Breast epithelium (tissue), 4 donors: ENCODE measurements at places on chromosomes 6 and 20. TPM values are rescaled to one million over a fixed set of nuclear protein-coding genes. Genes with fewer than 3 reads are reported as not detected.

GRCh38 chr6:34539181-34539580 is 16.9 kb downstream of the SPDEF start:
- no peaks in the 10 kb centered on the region for H3K36me3 ChIP-seq
- H3K4me1 ChIP-seq, result no peaks in the 10 kb centered on the region
- H3K27me3 ChIP-seq, result no peaks in the 10 kb centered on the region
- no peak overlapping the region for H3K4me3 ChIP-seq

DNA sequence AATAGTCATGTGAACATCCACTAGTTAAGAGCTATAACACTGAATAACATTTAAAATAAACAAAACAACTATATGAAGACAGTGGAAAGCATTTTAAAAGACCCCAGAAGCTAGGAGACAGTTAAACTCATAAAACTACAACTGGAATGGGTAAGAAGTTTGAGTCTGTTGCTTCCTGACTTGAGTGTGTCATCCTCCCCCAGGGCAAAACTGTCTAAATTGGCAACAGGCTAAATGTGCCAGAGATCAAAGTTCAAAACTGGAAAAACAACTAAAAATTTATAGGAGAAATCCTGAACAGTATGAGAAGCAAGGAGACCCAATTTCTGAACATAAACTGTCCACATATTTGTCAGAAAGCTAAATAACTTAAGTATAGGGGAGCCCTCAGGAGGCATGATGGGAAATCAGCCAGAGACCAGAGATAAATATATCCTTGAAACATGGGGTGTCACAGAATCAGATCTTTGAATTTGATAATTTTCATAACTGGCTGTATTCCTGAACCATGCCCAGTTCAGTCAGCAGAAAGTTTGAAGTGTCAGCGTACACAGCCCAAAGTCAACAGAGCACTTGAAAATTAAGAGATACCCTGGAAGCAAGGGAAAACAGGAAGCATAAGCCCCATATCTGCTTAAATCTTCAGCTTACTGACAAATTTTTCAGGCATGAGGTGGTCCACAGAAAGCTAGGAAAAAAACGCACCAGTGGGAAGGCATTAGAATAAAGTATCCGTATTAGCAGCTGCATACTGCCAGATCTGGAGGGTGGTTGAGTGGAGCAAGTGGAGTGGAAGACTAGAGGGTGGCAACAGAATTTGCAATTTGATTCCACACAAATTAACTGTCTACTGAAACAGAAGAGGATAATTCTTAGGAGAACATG is 516.1 kb upstream of the MAN1A1 start:
- no peak overlapping the region for H3K27ac ChIP-seq
- H3K4me1 ChIP-seq, result no peaks in the 10 kb centered on the region
- no peak overlapping the region for H3K4me3 ChIP-seq
- H3K36me3 ChIP-seq, result no peaks in the 10 kb centered on the region

GRCh38 chr6:22706651-22707050 is 137.3 kb downstream of the HDGFL1 start:
- H3K4me1 ChIP-seq, result no peaks in the 10 kb centered on the region
- no peaks in the 10 kb centered on the region for H3K36me3 ChIP-seq
- no peak for DNase-seq

- no peak overlapping the region for H3K27ac ChIP-seq
- H3K36me3 ChIP-seq, result no peaks in the 10 kb centered on the region
- H3K27me3 ChIP-seq, result no peaks in the 10 kb centered on the region
- H3K4me1 ChIP-seq, result no peaks in the 10 kb centered on the region
These were observed 531.8 kb upstream of the JARID2 start for GRCh38 chr6:14713966-14714631.

- peak overlapping the region; percentile 96 for H3K4me3 ChIP-seq
- peaks cover 6% of the 10 kb centered on the region for H3K36me3 ChIP-seq
- H3K27me3 ChIP-seq, result no peaks in the 10 kb centered on the region
- DNase-seq, result no peak
These were observed 1.7 kb downstream of the LOC128125822 start for GRCh38 chr6:63573899-63574553.

DNA sequence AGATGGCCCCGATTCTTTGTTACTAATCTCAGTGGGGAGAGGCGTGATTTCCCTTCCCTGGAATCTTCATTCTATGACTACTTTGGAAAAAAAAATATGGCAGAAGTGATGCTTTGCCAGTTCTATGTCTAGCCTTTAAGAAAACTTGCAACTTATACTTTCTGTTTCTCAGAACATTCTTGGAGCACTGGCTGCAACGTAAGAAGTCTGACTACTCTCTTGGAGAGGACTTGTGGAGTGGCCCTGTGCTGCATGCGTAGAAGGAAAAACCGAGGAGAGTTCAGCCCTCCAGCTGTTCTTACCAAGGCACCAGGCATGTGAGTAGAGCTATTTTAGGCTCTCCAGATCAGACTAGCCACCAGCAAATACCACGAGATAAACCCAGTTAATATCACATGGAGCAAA is 77.6 kb upstream of the STXBP5 start:
- H3K27me3 ChIP-seq, result no peaks in the 10 kb centered on the region
- H3K27ac ChIP-seq, result no peak overlapping the region
- DNase-seq, result no peak

- H3K4me3 ChIP-seq, result peak within 1 kb of the TSS; percentile 85
- DNase-seq, result peak; percentile 90
- no peaks in the 10 kb centered on the region for H3K4me1 ChIP-seq
- peak within 1 kb of the TSS; percentile 95 for H3K27ac ChIP-seq
- no peaks in the 10 kb centered on the region for H3K36me3 ChIP-seq
- H3K27me3 ChIP-seq, result no peaks in the 10 kb centered on the region
These were observed at the start of gene CEP250 for GRCh38 chr20:35454881-35455609. Gene CEP250, plus strand, starts transcription at chr20:35455598. Its CDS starts 6,770 bp downstream, at chr20:35462368.

DNA sequence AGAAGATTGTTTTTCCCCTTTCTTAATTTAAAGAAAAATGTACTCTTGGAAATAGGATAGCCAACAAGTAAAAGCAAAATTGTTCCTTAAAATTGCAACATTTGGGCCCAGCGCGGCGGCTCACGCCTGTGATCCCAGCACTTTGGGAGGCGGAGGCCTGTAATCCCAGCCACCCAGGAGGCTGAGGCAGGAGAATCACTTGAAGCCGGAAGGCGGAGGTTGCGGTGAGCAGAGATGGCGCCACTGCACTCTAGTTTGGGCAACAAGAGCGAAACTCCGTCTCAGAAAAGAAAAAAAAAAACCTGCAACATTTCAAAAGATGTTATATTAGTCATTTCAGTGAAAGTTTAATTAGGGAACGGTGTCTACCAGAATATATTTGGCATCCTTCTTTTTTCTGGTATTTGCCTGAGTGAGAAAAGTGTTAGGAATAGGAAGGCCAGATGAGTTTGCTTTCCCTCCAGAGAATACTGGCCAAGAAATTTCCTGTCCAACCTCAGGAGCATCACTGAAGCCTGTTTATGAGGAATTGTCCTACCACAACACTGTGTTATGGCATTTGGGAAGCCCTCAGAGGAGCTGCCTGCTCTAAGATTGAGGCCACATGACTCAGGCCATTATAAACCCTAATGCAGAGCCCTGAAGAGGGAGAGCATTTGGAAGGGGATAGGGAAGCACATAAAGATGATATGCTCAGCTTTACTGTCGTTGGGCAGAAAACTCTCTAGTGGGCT is 1.2 kb upstream of the GJA1 start:
- peak overlapping the region; percentile 91 for H3K27ac ChIP-seq
- no peak overlapping the region for H3K4me3 ChIP-seq
- no peaks in the 10 kb centered on the region for H3K4me1 ChIP-seq
- H3K36me3 ChIP-seq, result no peaks in the 10 kb centered on the region
- no peak for DNase-seq
- H3K27me3 ChIP-seq, result no peaks in the 10 kb centered on the region

DNA sequence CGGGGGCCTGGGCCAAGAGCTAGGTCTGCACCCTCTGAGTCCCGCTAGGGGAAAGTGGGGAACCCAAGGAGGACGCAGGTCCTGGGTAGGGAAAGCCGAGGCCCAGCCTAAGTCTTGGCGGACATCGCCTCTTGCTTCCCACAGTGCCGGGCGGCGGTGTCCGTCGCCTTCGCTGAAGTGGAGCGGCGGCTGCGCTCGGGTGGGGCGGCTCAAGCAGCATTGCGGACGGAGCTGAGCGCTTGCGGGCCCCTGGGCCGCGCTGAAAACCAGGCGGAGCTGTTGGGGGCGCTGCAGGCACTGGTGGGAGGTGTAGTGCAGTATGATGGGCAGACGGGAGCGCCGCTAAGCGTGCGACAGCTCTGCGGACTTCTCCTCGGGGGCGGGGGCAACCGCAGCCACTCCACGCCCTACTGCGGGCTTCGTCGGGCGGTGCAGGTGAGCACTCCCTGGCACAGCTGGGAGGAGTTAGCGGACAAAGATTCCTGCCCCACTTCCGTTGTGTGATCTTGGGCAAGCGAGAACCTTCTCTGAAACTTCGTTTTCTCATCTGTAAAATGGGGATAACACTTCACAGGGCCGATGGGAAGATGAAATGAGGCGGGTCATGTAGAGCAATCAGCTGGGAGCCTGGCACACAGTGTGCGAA is 4.2 kb downstream of the PRSS16 start:
- H3K4me1 ChIP-seq, result no peaks in the 10 kb centered on the region
- peak overlapping the region; percentile 92 for H3K27ac ChIP-seq
- DNase-seq, result peak; percentile 79
- H3K36me3 ChIP-seq, result no peaks in the 10 kb centered on the region
- H3K27me3 ChIP-seq, result peaks cover 23% of the 10 kb centered on the region

DNA sequence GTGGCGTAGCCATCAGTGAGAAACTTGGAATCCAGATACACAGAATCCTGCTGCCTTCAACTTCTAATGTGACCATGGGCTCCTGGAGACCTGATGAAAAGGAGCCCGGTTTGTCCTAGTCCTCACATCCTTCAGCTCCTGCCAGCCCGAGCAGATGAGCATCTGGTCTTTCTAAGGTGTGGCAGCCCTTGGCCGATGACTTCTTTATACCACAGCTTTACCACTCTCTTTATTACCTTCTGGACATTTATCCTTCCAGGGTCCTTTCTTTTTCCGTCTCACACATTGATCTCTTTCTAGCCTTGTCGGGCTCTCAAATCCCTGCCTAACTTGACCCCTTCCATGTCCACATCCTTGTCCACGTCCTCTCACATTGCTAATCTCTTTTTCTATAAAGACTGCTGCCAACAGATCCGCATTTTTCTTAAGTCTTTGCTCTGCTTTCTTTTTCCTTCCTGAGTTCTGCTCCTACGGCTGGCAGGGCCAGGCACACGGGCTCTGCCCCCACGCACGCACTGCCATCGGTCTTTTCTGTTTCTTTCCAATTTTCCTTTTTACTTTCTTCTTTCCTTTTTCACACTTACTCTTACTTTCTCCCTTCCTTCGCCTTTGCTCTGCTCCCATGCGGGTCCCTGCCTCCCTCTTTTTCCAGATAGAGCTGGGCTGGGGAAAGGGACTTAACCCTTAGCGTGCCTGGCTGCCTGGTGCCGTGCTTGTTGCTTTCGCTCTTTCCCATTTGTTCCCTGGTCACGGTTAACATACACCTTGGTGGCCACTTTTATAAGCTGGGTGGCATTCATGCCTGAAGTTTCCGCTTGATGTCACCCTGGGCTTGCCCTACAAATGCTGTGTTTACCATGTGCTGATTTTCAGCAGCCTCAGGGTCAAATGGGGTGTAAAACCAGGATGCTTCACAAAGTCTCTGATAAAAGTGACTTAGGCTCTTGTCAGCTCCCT is 9.4 kb upstream of the GMPR start:
- no peak for DNase-seq
- no peak overlapping the region for H3K27ac ChIP-seq
- no peaks in the 10 kb centered on the region for H3K27me3 ChIP-seq
- H3K4me3 ChIP-seq, result no peak overlapping the region
- H3K4me1 ChIP-seq, result no peaks in the 10 kb centered on the region

- no peak for DNase-seq
- H3K4me1 ChIP-seq, result no peaks in the 10 kb centered on the region
- H3K4me3 ChIP-seq, result no peak overlapping the region
These were observed 22.2 kb downstream of the RREB1 start for GRCh38 chr6:7129784-7130569.

DNA sequence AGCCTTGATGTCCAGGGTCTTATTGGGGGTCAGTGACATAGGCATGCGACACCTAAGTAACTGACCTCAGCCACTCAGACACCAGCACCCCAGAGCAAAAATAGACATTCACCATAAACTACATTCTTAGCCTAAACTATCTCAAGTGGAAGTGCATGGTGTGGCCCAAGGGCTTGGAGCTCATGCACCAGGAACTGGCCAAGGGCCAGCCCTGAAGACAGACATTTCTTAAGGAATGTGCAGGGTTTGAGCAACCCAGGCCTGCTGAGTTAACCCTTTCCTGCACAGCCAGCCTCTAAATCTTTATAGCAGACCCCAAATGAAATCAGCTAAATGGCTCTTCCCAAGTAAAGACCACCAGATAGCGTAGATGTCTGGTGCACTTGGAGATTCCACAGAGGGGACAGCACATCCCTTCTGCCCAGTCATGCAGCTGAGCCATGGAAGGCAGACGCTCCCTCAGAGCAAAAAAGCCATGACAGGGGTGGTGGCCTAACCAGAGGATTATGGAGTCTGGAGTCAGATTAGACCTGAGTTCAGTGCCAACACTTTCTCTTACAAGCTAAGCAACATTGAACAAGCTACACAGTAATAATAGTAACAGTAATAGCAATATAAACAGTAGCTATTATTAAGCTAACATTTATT is 222.6 kb downstream of the ZMYND8 start:
- H3K36me3 ChIP-seq, result no peaks in the 10 kb centered on the region
- H3K27me3 ChIP-seq, result no peaks in the 10 kb centered on the region
- no peaks in the 10 kb centered on the region for H3K4me1 ChIP-seq
- no peak overlapping the region for H3K4me3 ChIP-seq
- no peak for DNase-seq

DNA sequence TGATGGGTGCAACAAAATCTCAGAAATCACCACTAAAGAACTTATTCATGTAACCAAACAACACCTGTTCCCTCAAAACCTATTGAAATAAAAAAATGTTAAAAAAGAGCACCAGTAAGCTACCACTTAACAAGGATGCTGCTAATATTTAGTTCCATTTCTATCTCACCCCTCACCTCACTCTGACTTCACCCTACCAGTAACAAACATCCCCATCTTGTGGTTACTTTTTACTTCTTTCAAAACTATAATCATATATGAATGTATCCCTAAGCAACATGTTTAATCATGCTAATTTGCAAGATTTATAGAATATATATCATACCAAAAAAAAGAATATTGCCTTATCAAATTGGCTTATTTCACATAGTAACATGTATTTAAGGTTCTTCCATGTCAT is 27.4 kb upstream of the SLC24A3 start:
- no peak overlapping the region for H3K4me3 ChIP-seq
- no peak for DNase-seq
- no peaks in the 10 kb centered on the region for H3K27me3 ChIP-seq
- H3K4me1 ChIP-seq, result no peaks in the 10 kb centered on the region
- no peak overlapping the region for H3K27ac ChIP-seq

GRCh38 chr6:72689107-72689954 is 67.5 kb downstream of the KCNQ5 start:
- H3K4me3 ChIP-seq, result no peak overlapping the region
- H3K27ac ChIP-seq, result no peak overlapping the region
- no peaks in the 10 kb centered on the region for H3K4me1 ChIP-seq
- H3K36me3 ChIP-seq, result no peaks in the 10 kb centered on the region
- H3K27me3 ChIP-seq, result no peaks in the 10 kb centered on the region
- no peak for DNase-seq

CARMIL1 gene
- 33.5 TPM for total RNA-seq

C20orf141 gene
- total RNA-seq, result not detected

TLDC2 gene
- total RNA-seq, result not detected

FBXO9 gene
- 68.5 TPM for total RNA-seq

LY6G6D gene
- not detected for total RNA-seq

GINS1 gene
- 0.73 TPM for total RNA-seq
